ENCODE measurements at places on chromosomes 5 and 9.

- DNase-seq = no peak
These were observed 23.6 kb upstream of the CYSTM1 start for GRCh38 chr5:140151144-140152021.

DNA sequence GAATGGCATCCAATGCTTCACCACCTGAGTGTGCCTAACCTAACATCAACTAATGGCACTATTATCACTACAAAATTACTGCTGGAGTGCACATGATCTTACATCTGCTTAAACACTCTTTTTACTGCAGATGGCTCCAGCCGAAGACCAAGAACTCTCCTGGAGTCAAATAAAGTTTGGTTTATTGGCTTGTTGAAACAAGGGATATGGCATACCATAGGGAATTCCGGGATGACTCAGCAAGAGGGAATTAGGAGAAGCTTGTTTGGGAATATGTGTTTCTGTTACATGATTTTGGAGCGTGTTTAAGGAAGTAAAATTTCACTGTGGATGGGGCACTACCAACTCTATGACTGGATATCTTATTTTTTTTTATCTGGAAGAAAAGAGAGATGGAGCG is 872.6 kb downstream of the DTWD2 start:
- DNase-seq = no peak

DNA sequence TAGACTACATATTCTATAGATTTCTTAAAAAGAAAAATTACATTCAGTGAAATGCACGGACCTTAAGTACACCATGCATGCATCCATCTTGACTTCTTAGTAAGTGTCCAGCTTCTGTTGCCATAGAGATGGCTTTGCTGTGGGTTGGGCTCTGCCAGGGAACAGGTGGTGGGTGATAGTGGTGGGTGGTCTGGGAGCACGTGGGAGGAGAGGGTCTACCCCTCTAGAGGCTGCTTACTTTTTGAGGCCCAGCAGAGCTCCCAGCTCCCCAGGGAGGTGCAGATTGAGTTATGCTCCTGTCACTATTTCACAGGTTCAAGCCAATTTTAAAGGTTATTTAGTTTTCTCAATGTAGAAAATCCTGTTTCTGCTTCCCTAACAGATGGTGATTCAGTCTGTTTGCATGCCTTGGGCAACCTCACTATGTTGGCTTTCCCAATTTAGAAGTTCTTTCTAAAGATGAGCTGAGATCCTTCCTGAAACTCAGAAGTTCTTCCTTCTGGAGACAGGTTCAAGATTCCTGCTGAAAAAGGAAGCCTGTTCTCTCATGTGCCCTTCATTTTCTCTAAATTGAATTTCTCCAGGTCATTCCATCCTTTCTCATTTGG is 107.4 kb upstream of the LHFPL2 start:
- DNase-seq = no peak

GRCh38 chr5:108749128-108749861 is 1.6 kb downstream of the FER start:
- no peak for DNase-seq

DNA sequence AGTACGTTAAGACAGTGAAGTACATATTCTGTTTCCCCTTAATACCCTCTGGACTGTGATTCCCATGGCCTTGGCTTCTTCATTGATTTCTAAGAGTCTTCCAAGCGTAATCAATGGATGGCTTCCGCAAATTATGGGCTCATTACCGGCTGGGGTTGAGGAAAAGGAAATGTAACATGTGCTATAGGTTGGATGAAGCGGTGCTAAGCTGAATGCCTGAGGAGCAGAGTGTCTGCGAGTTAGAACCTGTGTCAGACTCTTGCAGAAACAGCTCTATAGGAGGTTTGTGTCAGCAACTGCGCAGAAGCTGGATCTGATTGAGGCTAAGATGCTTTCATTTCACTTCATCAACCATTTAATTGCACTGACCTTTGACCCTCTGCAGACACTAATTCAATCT is 114.3 kb upstream of the CDH18 start:
- DNase-seq = no peak

Measured in activated T-helper 1 cell treated with Interleukin-2 at 50 U/mL for 16 hours (primary cell).